Activated CD4-positive, alpha-beta T cell treated with anti-CD3 and anti-CD28 coated beads for 36 hours (primary cell): ENCODE measurements at places on chromosomes 11 and 22. TPM values are rescaled to one million over a fixed set of nuclear protein-coding genes. Genes with fewer than 3 reads are reported as not detected.

The NLRX1 gene
- total RNA-seq, result 25.0 TPM

The F2 gene
- total RNA-seq, result not detected

The OR51I1 gene
- total RNA-seq, result not detected

The ACRV1 gene
- total RNA-seq, result not detected

The SORL1 gene
- 53.5 TPM for total RNA-seq

The ELF5 gene
- not detected for total RNA-seq

The MUC5B gene
- not detected for total RNA-seq

The KCNE3 gene
- total RNA-seq, result not detected

The LRRC32 gene
- total RNA-seq, result 4.7 TPM

GRCh38 chr22:23548501-23549197 lies 31.4 kb downstream of the IGLL1 start:
- no peak overlapping the region for H3K4me3 ChIP-seq
- no peaks in the 10 kb centered on the region for H3K27me3 ChIP-seq
- DNase-seq, result no peak

DNA sequence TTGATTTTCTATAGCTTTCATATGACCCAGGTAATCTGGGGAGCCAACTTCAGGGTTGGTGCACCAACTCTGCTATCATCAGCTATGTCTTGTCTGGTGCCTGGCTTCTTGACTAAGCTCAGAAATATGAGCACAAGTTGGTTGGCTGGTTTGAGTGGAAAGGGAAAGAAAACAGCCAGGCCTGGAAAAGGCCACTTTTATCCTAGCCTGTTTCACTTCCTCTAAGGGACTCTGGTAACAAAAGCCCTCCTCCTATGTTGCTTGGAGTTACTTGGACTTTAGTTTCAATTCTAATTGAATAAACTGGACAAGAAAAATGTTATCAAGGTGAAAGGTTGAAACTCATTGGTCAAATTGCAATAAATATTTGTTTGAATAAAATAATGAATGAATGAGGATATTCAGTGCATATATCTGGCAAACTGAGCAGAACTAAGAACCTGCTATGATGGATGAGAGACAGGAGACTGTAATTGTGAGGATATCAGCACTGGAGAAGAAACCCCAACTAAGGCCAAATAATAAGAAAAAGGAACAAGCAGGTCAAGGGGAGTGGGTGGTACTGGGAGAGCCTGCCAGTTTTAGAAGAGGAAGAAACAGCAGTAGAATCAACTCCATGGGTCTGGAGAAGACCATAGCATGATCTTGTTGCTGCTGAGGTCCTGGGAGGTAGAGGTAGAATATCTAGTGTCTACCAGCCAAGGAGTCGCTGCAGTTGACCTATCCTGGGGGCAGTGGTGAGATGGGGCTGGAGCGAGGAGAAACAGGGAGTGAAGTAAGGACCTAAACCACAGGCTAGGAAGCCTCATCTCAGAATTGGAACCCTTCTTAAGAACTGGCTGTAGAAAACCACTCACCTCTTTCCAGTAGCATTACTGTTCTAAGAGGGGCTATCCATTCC lies 8.2 kb downstream of the ROBO4 start:
- peaks cover 3% of the 10 kb centered on the region for H3K27me3 ChIP-seq
- no peaks in the 10 kb centered on the region for H3K36me3 ChIP-seq
- no peak overlapping the region for H3K4me3 ChIP-seq
- H3K27ac ChIP-seq, result no peak overlapping the region
- no peak for DNase-seq

GRCh38 chr11:114912826-114913225 lies 234.5 kb downstream of the NXPE2 start:
- no peak overlapping the region for H3K4me3 ChIP-seq
- peaks cover 7% of the 10 kb centered on the region for H3K27me3 ChIP-seq
- no peak for DNase-seq
- H3K36me3 ChIP-seq, result no peaks in the 10 kb centered on the region
- H3K4me1 ChIP-seq, result no peaks in the 10 kb centered on the region

DNA sequence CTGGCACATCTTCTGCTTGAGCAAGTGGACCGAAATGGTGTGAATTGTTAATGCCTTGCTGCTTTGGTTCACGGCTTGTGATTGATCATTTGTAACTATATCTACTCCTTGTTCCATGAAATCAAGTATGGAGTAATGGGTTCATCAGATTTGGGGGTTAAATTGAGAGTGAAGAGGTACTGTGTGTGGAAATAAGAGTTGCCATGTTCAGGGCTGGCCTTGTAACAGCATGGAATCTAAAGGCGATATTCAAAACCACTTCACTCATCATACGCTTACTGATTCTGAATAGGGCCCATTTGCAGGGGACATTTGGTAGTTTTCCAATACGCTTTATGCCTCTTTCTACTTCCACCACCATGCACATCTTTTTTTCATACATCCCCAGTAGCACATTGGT lies 122.2 kb downstream of the DCDC1 start:
- no peaks in the 10 kb centered on the region for H3K4me1 ChIP-seq
- H3K27me3 ChIP-seq, result peaks cover 9% of the 10 kb centered on the region
- H3K27ac ChIP-seq, result no peak overlapping the region
- no peaks in the 10 kb centered on the region for H3K36me3 ChIP-seq
- H3K4me3 ChIP-seq, result no peak overlapping the region

GRCh38 chr11:110908401-110909105 lies 196.3 kb upstream of the ARHGAP20 start:
- H3K27me3 ChIP-seq, result no peaks in the 10 kb centered on the region
- no peak overlapping the region for H3K4me3 ChIP-seq
- peak overlapping the region; percentile 4 for H3K27ac ChIP-seq
- H3K4me1 ChIP-seq, result peaks cover 28% of the 10 kb centered on the region

DNA sequence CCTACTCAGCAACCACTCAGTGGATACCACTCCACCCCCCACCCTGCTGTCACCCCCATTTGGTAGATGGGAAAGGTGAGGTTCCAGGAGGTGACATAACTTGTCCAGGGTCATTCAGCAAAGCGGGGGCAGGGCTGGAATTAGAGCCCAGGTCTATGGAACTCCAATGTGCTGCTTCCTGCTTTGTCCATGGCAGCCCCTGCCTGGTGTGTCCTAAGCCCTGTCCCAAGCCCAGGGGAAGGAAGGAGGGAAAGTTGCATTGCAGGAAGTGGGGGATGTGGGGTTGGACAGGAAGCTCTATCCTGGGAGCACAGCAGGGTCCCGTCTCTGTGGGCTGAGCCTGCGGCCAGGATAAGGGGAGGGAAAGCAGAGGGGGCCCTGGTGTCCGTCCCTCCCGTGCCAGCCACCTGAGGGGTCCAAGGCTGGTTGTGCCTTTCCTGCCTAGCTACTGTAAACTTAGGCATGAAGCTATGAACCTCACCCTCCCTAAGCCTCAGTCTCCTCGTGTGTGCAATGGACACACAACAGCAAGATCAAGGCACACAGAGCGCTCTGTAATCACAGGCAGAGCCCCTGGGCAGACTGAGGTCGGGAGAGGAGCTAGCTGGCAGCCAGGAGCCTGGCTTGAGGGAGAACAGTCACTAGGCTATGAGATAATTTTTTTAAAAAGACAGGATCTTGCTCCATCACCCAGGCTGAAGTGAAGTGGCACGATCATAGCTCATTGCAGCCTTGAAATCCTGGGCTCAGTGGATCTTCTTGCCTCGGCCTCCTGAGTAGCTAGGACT lies 12.9 kb downstream of the GAL3ST1 start:
- no peaks in the 10 kb centered on the region for H3K4me1 ChIP-seq
- no peaks in the 10 kb centered on the region for H3K27me3 ChIP-seq
- no peak overlapping the region for H3K4me3 ChIP-seq
- no peak overlapping the region for H3K27ac ChIP-seq
- DNase-seq, result no peak

- no peak overlapping the region for H3K4me3 ChIP-seq
- no peaks in the 10 kb centered on the region for H3K36me3 ChIP-seq
- peaks cover 4% of the 10 kb centered on the region for H3K27me3 ChIP-seq
Measured at GRCh38 chr11:79336797-79337517, 103.9 kb downstream of the TENM4 start.

DNA sequence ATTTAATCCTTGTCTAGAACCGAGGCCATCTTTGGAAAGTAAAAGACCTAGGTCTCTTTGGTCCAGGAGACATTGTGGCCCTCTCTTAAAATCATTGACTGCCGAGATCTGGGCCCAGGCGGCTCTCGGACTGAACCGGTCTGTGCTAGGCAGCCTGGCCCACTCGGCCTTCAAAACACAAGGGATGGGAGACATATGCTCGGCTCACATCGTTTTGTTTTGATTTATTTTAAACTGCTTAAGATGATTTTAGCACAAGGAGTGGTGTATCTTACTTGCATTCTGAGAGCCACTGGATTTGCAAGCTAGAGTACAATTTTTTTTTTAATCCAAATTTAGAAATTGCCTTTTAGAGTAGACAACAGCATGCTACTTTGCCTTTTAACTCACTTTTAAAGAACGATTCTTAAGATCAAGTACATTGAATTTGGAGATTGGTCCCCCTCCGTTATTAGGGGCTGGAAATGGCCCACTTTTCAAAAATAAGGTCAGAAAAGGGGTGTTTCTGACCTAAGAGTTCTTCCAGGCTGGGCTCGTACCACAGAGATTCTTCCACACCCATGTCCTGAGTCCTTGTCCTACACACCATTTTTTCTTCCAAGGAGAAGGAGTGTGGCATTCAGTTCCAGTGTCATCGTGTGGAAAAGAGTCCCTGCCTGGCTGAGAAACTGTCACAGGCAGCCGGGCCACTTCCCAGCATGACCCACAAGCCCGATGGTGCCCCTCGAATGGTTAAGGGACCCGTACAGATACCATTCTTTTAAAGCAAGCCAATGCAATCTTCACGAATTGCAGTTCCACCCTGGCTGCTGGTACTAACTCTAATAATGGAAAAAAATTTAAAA lies 80.5 kb upstream of the WNT7B start:
- peak overlapping the region; percentile 79 for H3K27ac ChIP-seq
- H3K4me3 ChIP-seq, result peak overlapping the region; percentile 28
- peaks cover 7% of the 10 kb centered on the region for H3K36me3 ChIP-seq
- no peaks in the 10 kb centered on the region for H3K27me3 ChIP-seq

- no peaks in the 10 kb centered on the region for H3K36me3 ChIP-seq
- H3K27ac ChIP-seq, result peak overlapping the region; percentile 10
- no peak overlapping the region for H3K4me3 ChIP-seq
- H3K27me3 ChIP-seq, result no peaks in the 10 kb centered on the region
Measured at GRCh38 chr11:46248289-46249102, 29.0 kb upstream of the CREB3L1 start.

DNA sequence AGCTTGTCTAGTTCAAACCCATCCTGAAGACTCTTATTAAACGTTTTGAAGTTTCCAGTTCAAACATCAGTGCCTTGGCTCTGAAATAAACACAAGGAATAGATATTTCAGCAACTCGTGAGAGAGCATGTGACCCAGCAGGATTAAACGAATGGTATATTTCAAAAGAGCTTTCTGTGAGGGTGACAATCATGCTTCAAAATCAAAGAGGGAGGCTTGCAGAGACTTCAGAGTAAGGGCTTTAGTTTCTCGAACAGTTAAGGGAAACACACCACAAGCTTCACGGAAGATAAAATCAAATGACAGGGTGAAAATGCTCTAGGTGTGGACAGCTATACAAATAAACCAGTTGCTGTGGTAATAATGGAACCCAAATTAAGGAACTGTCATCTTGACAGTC lies 1.4 kb downstream of the HPS4 start:
- no peak for DNase-seq
- peak overlapping the region; percentile 82 for H3K4me3 ChIP-seq
- H3K4me1 ChIP-seq, result peaks cover 70% of the 10 kb centered on the region
- H3K36me3 ChIP-seq, result peaks cover 33% of the 10 kb centered on the region

- no peak for DNase-seq
- peaks cover 16% of the 10 kb centered on the region for H3K4me1 ChIP-seq
- peak overlapping the region; percentile 92 for H3K4me3 ChIP-seq
- peak overlapping the region; percentile 64 for H3K27ac ChIP-seq
- H3K36me3 ChIP-seq, result peaks cover 18% of the 10 kb centered on the region
Measured at GRCh38 chr11:67606093-67606491, 644 bp upstream of the NDUFV1 start.

- no peaks in the 10 kb centered on the region for H3K4me1 ChIP-seq
- peaks cover 2% of the 10 kb centered on the region for H3K27me3 ChIP-seq
- H3K27ac ChIP-seq, result no peak overlapping the region
- H3K4me3 ChIP-seq, result no peak overlapping the region
Measured at GRCh38 chr11:27847496-27847895, 147.2 kb upstream of the BDNF start.

- peaks cover 51% of the 10 kb centered on the region for H3K4me1 ChIP-seq
- peak overlapping the region; percentile 80 for H3K27ac ChIP-seq
- peak; percentile 47 for DNase-seq
- peaks cover 18% of the 10 kb centered on the region for H3K36me3 ChIP-seq
- H3K27me3 ChIP-seq, result no peaks in the 10 kb centered on the region
Measured at GRCh38 chr22:45310331-45310976, 720 bp downstream of the FAM118A start.

DNA sequence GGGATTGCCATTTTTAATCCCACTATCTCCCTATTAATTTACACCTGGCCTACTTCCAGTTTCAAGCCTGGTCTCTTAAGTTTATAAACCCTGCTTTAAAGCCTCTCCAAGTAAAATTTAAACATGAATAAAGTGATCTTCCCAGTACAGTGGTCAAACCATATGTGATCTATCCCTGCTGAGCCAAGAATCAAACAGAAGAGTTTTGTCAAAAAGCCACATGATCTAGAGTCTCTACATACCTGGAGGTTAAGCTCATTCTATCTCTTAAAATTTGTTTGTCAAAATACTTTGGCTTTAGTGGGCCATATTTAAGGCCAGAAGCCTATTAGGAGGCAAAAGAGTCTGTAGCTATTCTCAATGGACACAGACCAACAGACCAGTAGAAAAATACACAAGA lies 42.9 kb upstream of the DDI1 start:
- no peaks in the 10 kb centered on the region for H3K36me3 ChIP-seq
- H3K27ac ChIP-seq, result no peak overlapping the region
- no peak overlapping the region for H3K4me3 ChIP-seq
- no peaks in the 10 kb centered on the region for H3K4me1 ChIP-seq
- H3K27me3 ChIP-seq, result no peaks in the 10 kb centered on the region

DNA sequence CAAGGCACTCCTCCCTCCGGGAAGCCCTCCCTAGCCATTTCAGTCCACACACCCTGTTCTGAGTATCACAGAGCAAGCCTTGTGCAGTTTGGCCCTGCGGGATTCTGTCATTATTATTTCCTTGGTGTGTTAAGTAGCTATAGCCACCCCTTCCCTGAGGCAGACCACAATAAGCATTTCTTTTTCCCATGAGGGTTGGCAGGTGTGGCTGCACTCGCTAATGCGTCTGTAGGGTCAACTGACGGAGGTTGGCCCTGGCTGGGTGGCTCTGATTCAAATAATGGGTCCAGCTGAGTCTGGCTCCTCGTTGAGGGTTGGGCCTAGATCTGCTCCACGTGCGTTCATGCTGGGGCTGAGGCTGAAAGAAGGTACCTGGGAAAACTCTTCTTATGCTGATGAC lies 5.1 kb downstream of the F2 start:
- H3K27me3 ChIP-seq, result no peaks in the 10 kb centered on the region
- DNase-seq, result no peak
- H3K36me3 ChIP-seq, result no peaks in the 10 kb centered on the region
- H3K4me1 ChIP-seq, result no peaks in the 10 kb centered on the region
- H3K27ac ChIP-seq, result no peak overlapping the region
